ENCODE measurements at places on chromosomes 5 and 9.

DNA sequence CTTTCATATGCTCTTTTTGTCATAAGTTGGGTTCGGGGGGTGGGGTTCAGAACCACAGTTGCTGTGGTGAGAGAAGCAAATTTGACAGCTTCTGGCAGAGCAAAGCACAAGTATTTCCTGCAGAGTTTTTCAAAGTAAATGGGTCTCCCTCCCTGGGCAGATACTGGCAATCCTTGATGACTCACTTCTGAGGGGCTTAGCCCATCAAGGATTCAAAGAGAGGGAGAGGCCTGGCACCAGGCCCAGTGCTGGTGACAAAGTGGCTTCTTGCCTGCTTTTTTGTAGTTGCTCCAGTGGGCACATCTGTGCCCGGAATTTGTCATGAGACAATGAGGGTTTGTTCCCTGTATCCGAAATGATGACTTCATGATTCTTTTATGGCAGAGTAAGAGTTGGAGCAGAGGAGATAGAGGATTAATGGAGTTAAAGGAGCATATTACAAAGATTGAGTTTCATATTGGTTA is 46.6 kb upstream of the TNC start:
- DNase-seq: no peak

DNA sequence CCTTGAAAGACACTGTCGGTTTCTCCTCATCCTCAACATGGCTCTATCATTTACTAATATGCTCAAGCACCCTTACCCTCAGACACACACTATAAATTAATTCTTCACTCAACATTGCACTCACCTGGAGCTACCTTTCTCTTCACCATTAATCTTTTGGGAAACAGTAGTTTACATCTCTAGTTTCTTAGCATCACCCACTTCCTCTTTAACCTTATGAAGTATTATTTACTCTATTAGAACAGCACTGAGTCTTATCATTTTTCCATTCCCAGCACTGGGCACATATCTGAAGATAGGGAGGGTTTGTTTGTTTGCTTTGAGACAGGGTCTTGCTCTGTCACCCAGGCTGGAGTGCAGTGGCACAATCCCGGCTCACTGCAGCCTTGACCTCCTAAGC is 213.5 kb downstream of the SMARCA2 start:
- no peak for DNase-seq

DNA sequence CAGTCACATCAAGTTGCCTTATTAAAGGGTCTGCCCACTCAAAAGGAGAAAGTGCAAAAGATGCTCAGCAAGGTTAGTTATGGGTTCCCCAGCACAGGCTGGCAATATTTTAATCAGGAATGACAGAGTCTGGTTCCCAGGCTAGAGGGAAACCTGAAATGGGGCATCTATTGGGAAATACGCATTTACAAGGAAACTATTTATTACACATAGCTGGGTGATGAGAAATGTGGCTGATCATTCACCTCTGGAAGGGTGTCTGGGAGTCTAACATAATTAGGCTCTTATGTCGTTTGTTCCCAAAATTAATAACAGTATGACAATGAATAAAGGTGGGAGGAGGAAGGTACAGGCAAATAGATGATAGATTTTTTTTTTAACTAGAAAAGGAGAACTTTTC is 314.7 kb downstream of the ENC1 start:
- DNase-seq: no peak

DNA sequence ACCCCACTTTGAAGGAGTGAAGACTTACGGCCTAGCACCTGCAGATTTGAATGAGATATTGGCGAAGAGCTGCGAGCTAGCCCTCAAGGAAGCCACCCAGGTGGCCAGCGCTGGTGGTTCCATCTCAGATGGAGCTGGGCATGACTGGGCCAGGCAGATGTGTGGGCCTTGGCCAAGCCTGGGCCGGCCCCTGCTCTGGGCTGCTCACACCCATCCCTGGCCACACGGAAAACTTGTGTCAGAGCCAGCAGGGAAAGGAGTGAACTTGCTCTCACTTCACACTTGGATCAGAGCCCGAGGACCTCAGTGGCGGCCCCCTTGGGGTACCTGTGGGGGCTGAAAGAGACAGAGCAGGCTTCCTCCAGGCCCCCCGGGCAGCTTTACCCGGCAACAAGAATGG is 44.2 kb downstream of the ROPN1L start:
- DNase-seq: no peak

GRCh38 chr5:181223729-181224389 is 778 bp downstream of the TRIM41 start:
- no peak for DNase-seq

DNA sequence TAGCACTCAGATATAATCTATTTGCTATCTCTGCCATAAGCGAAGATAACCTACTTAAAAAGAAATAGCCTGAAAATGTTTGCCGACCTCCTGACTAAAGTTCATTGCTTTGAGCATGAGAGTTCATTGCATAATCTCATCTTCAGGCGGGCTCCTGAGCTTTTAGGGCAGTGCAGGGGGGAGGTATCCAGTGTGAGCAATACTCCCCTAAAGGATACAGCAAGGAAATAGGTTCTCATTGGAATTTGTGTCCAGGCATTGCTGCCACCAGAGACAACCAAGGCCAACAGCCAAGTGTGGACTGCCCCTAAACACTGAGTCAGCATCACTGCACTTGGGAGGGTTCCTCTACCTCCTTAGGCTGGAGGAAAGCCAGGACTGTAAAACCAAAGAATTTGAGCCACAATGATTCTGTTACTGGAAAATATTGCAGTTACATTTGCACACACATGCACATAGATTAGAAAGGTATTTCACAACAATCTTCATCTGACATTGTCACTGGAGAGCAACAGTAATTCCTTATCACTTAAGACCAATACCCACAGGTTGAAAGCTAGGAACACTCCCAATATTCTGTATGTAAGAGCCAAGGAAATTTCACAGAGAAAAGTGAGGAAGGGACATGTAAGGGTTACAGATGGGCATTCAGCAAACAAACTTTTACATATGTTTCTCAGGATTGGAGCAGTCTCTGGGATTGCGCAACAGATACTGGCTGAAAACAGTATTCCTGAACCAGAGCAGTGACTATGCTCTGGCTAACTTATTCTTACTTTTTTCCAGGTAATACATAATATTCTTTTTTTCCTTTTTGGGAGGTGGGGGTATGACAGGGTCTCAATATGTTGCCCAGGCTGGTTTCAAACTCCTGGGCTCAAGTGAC is 98.6 kb upstream of the TLE1 start:
- peak; percentile 79 for DNase-seq

DNA sequence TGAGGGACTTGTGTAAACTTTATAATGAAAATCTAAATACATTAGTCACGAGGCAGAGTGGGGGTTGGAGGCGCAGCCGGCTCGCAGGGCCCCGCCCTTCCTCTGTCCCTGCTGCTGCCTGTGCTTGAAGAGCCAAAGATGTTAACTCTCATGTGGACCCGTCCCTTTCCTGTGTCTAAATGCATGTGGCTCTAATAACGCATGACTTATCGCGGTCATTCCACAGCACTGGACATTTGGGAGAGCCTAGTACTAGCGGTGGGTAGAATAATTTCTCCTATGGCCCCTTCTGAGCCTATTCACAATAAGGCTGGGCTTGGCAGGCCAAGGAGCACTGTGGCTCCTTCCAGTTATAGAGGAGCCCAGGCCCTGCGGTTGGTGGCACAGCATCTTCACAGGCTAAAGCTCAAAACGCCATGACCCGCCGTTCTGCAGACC is 82.3 kb upstream of the SIMC1 start:
- no peak for DNase-seq

DNA sequence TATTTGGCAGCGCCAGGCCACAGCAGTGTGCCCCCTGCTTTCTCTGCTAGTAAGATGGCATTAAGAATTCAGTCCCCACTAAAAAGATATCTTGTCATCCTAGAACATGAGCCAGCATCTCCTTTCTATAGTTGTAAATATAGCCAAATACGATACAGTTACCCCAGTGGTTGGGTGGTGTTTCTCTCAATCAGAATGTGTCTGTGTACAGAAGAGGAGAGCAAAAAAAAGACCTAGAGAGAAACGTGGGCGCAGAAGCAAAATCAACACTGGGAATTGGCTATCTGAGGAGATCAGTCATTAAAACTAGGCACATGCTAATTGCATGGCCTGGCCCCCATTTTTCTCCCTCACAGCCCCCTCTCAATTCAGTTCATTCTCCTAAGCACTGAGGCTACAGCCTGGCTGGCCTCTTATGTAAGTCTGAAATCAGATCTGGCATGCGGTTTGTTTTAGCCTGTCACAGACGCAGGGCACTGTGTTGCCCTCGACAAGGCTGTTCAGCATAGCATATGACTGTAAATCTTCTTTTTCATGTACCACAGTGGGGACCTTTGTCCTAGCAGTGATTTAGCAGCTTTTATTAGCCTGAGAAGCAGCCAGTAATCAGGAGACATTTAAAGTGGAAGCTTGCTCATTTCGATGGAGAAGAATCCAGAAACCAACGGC is 57.8 kb downstream of the RORB start:
- DNase-seq: no peak

- no peak for DNase-seq
These were observed 743 bp downstream of the NR3C1 start for GRCh38 chr5:143402553-143403333.

DNA sequence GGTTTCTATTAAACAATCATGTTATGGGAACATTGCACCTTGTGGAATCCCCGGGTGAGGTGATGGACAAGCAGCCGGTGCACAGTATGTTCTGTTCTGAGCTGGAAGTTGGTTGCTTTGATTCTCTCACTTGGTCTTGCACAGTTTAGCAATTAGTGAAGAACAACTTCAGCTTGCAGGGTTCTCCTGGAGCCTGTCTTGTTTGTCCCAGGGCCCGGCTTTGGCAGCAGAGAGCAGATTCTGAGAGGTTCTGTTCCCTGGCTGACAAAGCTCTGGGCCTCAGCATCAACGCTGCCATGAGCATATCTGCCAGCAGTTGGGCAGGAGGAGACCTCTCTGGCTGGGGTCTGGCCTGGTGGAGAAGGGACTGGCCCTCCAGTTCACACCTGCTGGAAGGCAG is 16.9 kb downstream of the GADD45G start:
- no peak for DNase-seq

DNA sequence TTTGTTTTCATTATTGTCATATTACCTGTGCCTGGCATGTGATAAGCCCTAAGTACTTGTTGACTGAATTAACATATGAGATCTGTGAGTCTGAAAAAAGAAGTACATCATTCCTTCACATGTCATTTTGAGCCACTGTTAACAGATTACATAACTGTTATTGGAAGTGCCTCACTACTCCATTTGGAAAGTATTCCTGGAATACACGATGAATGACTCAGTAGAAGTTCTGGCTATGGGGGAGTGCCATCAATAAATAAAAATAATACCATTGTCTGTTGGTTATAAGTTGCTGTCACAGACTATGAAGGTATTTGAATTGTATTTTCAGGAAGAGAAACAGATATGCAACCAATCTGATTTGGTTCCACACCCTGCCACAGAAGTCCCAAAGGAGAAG is 12.9 kb downstream of the NIPSNAP3B start:
- DNase-seq: peak; percentile 17

DNA sequence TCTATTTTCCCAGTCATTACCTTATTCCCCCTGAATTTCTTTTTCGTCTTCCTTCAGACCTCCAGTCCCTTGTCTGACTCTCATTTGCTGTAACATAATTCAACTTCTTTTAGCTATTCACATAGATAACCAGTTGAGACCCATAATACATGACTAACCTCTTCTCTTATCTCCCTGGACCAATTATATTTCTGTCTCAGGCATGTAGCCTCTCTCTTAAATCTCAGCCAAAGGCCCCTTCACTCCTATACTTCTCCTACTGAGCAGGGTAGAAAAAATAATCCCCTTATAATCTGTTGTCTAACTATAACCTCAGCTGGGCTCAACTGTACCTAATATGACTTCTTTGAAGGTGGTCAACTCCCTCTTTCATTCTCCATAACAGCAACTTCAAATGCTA is 20.9 kb downstream of the RANBP6 start:
- DNase-seq: no peak

DNA sequence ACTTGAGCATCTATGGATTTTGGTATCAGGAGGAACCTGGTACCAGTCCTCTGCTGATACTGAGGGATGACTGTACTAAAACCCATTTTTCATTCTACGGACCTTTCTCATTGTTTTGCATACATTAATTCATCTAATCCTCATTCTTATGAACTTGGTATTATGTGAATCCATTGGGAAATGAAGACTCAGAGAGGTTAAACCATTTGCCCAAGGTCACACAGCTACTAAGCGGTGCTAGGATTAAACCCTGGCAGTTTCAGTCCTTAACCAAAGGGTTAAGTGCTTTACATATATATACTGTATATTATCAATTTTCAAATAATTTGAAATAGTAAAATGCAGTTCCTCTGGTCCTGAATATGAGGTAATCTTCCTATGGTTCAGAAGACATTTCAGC is 3.8 kb downstream of the CAMLG start:
- DNase-seq: no peak

DNA sequence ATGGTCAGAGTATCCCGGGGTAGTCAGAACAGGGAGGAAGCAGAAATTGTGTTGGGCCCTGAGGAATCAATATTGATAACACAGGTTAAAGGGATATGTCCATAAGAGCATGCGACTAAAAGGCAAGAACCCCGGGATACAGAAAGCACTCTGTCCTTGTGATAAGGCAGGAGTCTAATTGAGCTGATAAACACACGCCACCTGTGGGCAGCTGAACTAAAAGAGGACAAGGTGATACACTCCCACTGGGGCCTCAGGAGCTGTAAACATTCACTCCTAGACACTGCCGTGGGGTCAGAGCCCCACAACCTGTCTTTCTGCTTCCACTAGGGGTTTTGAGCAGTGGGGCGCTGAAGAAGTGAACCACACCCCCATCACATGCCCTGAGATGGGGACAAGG is 144.7 kb upstream of the MPDZ start:
- no peak for DNase-seq

DNA sequence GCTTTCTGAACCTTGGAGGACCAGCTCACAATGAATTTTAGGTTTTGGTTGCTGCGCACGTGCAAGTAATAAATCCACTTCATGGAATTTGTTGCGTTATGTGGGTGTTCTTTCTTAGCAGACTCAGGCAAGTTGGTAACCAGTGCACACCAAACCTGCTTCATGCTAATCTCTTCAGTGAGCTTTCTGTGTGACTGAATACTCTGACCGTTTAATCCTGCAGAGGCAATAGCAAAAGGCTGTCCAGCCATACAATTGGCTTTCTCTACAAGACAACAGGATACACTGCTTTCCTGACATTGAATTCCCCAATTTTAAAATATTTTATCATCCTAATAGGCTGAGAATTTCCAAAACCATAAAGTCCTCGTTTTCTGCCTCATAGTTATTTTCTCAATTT is 10.3 kb downstream of the UGT3A2 start:
- no peak for DNase-seq

DNA sequence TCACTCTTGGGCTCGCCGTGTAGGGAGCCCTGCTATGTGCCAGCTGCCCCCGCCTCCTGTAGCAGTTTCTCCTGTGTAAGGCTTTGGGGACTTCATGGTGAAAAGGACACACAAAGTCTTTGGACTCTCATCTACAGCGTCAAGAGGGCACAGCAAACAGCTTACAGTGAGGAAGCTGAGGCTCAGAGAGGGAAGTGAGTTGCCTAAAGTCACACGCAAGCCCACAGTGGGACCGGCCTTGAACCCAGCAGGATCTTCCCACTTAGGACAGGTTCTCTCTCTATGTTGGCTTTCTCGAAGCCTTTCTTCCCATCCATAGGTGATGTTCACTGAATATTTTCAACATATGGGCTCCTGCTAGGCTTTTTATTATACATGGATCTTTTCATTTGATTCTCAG is 9.8 kb upstream of the PRRX2 start:
- no peak for DNase-seq

- DNase-seq: no peak
These were observed 194.7 kb upstream of the FREM1 start for GRCh38 chr9:15104826-15105420.

Measured in BJ (cell line).